Stimulated activated CD4-positive, alpha-beta T cell treated with anti-CD3 and anti-CD28 coated beads, Interleukin-1b, Interleukin-23, amount 100 ng/mL, for 1 hour (primary cell): ENCODE measurements at places on chromosomes 4 and X.

DNA sequence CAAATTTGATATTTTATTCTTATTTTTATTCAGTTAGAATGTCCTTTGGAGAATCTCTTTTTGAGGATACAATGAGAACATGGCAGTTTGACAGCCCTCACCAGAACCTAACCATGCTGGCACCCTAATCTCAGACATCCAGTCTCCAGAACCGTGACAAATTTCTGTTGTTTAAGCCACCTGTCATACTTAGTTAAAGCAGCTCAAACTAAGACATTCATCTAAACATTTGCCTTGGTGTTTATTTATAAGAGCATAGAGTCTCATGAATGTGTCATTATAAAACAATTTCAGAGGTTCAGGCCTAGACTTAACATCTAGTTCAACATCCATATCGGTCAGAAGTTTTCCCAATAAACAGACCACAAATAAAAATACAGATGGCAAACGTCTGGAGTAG, 125.1 kb upstream of the FUNDC1 start:
- no peak for DNase-seq

DNA sequence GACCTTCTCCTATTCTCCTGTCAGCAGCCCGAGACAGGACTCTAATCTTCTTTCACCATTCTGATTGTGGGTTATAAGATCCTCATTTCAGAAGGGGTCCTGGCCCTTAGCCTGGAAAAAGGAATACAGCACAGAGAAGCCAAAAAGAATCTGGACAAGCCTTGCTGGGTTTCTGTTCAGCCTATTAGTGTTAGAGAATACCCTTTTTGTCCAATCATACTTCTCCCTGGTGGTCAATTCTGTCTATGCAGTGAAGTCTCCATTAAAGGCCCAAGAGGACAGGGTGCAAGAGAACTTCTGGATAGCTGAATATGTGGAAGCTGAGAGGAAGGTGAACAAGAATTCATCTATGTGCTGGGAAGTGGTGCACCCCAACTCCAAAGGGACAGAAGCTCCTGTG, 105.7 kb upstream of the AGA start:
- no peak for DNase-seq

DNA sequence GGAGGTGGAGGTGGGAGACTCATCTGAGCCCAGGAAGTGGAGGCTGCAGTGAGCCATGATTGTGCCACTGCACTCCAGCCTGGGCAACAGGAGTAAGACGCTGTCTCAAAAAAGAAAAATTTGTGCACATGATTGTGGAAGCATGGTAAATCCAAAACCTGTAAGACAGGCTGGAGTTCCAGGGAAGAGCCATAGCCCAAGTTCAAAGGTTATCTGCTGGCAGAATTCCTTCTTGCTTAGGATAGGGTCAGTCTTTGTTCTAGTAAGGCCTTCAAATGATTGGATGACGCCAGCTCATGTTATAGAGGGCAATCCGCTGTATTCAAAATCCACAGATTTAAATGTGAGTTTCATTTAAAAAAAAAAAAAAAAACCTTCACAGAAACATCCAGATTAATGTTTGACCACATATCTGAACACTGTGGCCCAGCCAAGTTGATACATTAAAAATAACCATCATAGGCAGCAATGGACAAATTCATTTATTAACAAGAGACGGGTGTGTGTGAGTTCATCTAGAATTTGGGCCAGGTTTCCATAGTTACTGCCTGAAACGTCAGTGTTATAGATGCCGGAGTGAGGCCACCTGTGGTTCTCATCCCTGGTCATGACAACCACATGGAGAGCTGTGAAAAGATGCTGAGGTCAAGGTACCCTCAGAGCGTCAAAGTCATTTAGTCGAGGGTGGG, 35.2 kb upstream of the SLC2A9 start:
- DNase-seq = no peak

GRCh38 chr4:105059337-105059736, 87.3 kb upstream of the TET2 start:
- no peak for DNase-seq

DNA sequence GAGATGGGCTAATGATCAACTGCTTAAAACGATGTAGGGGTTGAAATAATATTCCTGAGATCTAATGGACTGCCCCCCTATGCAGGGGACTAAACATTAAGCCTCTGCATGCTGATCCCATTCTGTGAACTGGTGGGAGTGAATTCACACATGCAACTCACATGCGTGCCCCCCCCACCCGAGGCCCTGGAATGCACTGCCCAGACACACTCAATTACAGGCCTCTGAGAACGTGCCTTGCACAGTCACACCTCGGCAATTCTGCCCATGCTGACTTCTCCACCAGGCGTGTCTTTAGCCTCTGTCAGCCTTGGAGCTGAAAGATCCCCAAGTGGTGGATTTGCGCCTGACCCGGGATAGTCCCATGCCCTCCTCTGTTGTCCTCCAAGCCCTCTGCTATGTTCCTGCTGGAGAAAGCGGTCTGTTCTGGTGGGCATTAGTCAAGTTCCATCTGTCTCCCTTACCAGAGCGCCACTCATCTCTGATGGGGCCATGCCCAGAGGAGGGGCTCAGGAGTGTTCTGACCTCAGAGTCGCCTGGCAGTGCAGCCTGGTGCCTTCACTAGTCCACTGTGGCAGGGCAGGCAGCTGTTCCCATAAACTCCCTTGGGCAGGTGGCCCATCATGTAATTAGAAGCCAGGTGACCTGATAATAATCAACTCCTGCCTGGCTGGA, 86.5 kb downstream of the DRD5 start:
- DNase-seq = no peak

- no peak for DNase-seq
These were observed 77.0 kb downstream of the ATP8A1 start for GRCh38 chr4:42579903-42580302.

- DNase-seq = no peak
These were observed 236.9 kb upstream of the CTSO start for GRCh38 chr4:156190615-156191014.

- no peak for DNase-seq
These were observed 109.5 kb downstream of the ADGRL3 start for GRCh38 chr4:61309616-61310015.

GRCh38 chrX:6465756-6466155, 69.2 kb downstream of the VCX3A start:
- no peak for DNase-seq

DNA sequence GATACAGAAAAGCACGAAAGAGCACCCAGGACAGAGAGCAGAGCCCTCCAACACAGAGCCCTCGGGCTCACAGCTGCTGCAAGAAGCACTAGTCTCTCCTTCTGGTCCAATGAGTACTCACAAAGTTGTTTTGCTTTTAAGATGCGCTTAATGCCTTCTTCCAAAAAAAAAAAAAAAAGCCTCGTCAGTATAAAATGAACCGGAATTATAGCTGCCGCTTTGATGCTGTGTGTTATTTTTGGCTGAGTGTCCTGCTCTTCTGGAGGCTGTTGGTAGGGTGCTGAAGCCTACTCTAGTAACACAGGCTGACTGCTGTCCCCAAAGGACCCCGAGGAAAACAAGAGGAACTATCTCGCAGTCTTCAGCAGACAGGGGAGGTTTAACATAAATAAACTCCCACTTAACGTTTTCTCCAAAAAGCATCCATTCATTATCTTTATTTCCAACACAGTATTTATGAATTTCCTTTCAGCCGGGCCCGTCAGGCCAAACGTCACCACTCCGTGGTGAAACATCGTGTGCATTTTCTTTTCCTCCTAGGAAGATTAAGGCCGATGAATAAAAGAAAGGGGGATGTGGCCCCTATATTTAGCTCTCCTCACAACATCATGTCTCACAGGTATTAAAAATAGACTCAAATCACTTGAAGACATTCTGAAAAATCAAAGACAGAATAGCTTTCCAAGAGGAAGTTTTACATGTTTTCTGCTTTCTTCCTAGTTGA, 213.7 kb upstream of the PPARGC1A start:
- no peak for DNase-seq

GRCh38 chr4:119525771-119526712, 102.6 kb downstream of the PDE5A start:
- DNase-seq = no peak

DNA sequence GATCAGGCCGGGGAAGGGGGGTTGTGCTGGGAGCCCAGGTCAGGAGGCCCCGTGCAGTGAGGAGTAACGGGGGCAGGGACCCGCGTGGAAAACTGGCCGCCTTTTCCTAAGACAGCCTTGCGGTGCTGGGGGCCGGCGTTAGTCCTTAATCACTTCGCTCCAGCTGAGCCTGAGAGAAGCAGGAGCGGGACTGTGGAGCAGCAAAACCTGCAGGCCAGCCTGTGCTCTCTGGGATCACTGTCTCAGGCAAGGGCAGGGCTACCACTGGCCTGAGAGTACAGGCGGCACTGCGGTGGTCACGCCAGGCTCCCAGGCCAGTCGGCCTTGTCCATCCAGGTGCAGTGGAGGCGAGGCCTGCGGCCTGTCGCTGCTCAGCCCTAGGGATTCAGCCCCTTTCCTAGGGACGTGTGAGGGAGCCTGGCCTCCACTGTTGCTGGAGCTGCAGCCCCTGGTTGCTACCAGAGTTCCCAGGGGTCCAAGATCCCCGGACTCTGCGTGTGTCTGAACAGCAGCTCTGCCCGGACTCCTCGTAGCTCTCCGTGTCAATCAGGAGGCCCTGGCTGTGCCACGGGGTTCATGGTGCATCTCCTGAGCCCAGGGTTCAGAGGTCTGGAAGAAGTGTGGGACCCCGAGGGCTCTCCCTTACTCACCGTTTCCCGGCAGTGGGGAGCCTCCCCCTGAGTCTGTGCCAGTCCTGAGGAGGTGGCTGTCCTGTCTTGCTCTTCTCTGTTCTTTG, 2141.7 kb upstream of the TENM3 start:
- no peak for DNase-seq

GRCh38 chr4:70531981-70532380, 13.6 kb downstream of the AMTN start:
- no peak for DNase-seq

- DNase-seq = no peak
These were observed 81.0 kb downstream of the SORBS2 start for GRCh38 chr4:185730849-185731608.

- no peak for DNase-seq
These were observed 413.8 kb downstream of the FAT4 start for GRCh38 chr4:125728568-125728967.

- no peak for DNase-seq
These were observed 12.3 kb upstream of the ENOX2 start for GRCh38 chrX:130915302-130915701.

- no peak for DNase-seq
These were observed 1.5 kb upstream of the IL1RAPL1 start for GRCh38 chrX:28585767-28586166.

DNA sequence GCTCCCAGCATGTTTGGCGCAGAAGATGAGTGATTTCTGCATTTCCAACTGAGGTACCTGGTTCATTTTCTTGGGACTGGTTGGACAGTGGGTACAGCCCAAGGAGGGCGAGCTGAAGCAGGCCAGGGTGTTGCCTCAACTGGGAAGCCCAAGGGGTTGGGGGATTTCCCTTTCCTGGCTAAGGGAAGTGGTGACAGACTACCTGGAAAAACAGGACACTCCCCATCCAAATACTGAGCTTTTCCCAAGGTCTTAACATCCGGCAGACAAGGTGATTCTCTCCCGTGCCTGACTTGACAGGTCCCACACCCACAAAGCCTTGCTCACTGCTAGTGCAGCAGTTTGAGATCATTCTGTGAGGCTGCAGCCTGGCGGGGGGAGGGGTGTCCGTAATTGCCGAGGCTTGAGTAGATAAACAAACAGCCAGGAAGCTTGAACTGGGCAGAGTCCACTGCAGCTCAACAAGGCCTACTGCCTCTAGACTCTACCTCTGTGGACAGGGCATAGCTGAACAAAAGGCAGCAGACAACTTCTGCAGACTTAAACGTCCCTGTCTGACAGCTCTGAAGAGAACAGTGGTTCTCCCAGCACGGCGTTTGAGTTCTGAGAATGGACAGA, 307.7 kb upstream of the ARSJ start:
- no peak for DNase-seq

DNA sequence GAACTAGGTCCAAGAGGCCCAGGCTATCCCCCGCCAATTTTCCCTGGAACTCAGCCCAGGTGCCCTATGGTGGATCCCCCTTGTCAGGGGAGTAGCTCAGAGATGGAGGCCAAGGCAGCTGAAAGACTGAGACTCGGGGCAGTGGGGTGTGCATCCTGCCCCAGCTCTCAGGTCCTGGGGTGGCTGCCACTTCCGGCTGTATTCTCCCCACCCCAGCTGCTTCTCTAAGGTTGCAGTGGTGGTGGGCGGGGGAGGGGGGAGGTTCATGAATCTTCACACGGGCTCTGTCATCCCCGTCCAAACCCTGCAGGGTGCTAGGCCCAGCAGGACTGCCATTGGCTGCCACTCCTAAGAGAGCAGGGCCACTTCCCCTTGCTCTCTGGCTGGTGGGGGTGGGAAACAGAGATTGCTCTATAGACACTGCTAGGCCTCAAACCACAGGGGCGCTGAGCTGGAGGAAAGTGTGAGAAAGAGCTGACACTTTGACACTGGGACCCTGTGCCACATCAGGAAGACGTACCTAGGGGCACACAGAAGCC, 1.5 kb downstream of the SASH3 start:
- DNase-seq = peak; percentile 58

DNA sequence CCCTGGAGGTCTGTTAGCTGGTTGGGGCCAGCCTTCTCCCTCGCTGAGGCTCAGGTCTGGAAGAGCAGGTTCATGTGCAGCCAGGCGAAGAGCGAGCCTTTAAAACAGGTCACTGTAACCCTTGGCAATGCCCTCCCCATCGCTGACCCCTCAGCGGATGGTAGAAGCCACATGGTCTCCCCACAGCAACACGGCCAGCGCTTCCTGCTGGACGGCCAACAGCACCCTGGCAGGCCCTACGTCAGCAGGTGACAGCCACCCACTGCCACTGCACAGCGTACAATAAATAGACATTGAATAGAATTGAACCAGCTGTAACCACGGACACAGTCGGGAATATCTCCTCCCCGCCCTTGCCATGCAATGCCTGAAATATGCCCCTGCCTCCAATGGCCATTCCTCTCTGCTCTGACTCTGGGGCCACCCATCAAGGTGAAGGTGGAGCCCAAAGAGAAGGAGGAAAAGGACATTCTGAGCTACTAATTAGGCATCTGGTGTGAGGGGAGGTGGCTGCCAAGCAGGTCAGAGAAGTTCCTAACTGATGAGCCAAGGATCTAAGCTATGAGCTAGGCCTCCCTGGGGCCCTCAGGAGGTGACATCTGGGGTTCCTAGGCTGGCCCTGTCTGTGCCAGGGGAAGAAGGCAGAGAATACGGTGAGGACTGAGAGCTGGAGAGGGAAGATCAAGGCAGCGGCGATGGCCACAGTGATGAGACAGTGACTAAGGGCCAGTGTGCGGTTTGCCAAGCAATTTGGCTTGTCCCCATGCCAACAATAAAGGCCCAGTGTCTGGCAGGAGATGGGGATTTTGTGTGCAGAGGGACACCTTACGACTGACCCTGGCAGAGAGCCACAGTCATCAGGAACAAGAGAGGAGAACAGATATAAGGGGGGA, 202.3 kb downstream of the BCOR start:
- DNase-seq = no peak

- DNase-seq = no peak
These were observed 167.6 kb downstream of the ARHGAP10 start for GRCh38 chr4:147899512-147899911.

GRCh38 chrX:68666580-68666979, 19.1 kb downstream of the STARD8 start:
- no peak for DNase-seq

GRCh38 chrX:69280933-69281332, 115.7 kb upstream of the PJA1 start:
- no peak for DNase-seq

- DNase-seq = no peak
These were observed 21.5 kb downstream of the HHIP start for GRCh38 chr4:144667500-144667899.

GRCh38 chr4:148057516-148057915, 325.6 kb downstream of the ARHGAP10 start:
- DNase-seq = no peak
